ENCODE measurements at places on chromosomes 7 and 10. TPM values are rescaled to one million over a fixed set of nuclear protein-coding genes. Genes with fewer than 3 reads are reported as not detected.

- no peak for DNase-seq
These were observed 401.9 kb downstream of the THSD7A start for GRCh38 chr7:11430112-11430511.

DNA sequence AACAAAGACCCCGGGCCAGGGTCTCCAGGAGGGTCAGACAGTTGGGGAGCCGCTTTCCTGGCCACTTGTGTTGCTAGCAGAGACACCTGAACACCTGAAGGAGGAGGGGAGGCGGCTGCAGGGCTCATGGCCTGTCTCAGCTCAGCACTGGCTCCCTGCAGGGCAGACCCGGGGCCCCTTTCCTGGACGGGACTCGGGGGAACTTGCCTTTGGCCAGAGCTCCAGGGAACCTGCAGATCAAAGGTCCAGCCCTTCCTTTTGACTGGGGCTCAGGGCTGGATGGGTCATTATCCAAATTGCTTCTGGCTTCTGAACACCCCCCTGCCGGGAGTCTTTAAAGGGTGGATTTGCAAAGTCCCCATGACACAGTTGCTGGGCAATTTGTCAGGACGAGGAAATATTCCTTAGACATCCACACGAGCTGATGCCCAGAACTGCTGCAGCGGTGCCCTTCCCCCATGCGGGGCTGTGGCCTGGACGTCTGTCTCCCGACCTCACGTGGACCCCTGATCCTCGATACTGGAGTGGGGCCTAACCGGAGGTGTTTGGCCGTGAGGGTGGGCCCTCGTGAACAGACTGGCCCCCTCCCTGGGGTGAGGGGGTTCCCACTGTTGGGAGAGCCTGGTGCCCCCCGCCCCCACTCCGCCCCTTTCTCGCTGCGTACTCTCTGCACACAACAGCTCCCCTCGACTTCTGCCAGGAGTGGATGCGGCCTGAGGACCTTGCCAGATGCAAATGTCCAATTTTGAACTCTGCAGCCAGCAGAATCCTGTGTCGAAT, 194.3 kb downstream of the ELFN1 start:
- no peak for DNase-seq

- DNase-seq = no peak
These were observed 237.9 kb downstream of the C7orf25 start for GRCh38 chr7:42673951-42674350.

GRCh38 chr10:79353000-79353406, 5.7 kb downstream of the PPIF start:
- DNase-seq = peak; percentile 17

- DNase-seq = no peak
These were observed 47.3 kb downstream of the NPVF start for GRCh38 chr7:25180946-25181345.

- DNase-seq = no peak
These were observed 58.3 kb downstream of the VCL start for GRCh38 chr10:74056050-74056818.

- DNase-seq = no peak
These were observed 107.0 kb downstream of the DOCK1 start for GRCh38 chr10:127012071-127012768.

- DNase-seq = no peak
These were observed 48.5 kb upstream of the LAMB1 start for GRCh38 chr7:108051454-108051853.

DNA sequence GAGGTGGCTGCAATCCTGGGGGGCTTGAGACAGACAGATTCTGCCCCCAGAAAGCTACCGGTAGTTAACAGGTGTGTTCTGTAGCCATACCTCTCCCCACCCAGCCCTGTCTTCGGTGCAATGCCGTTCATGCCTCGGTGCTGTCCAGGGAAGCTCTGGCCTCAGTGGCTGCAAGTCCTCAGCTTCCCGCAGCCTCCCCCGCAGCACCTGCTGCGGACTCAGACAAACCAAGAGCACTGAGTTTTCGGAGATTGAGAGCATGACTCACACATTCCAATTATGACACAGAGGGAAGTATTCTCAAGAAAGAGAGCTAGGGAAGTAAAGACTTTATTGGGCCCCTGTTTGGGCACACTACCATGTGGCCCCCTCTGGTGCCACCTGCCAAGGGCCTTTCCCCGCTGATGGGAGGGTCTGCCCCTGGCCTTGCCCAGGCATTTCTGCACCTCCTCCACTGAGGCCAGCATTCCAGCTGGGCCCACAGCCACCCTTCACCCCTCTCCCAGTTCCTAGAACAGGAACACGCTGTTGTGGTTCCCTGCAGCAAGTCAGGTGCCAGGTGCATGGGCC, 30.2 kb upstream of the EZH2 start:
- no peak for DNase-seq

DNA sequence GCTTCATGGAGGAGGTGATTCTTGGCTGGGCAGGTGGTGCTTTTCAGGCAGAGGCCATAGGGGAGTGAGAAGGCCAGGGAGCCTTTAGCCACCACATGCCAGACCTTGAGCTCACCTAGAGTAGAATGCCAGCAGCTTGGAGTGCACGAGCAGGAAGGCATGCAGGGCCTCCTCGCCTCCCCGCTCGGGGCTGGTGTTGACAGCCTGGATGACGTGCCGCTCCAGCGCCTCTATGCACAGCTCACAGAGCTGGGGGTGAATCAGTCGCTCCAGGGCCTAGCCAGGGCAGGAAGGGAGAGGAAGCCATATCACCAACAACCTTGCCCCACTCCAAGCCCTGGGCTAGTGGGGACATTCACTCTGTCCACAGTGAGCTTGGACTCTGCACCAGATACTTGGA, 15.7 kb downstream of the HPS1 start:
- DNase-seq = no peak

Gene DNAJB12
- total RNA-seq = 26.8 TPM

Gene ZNF239
- 8.5 TPM for total RNA-seq

Gene SMO
- 0.11 TPM for total RNA-seq

Gene AKR1E2
- 9.5 TPM for total RNA-seq

Gene TMEM236
- total RNA-seq = 0.05 TPM

Gene EPDR1
- 0.64 TPM for total RNA-seq

Gene MMD2
- not detected for total RNA-seq

Gene SLC18A2
- total RNA-seq = not detected

Gene GPR37
- not detected for total RNA-seq

Data from naive thymus-derived CD4-positive, alpha-beta T cell (primary cell).